Hepatocyte (in vitro differentiated cells): ENCODE measurements at places on chromosomes 2 and 18. TPM values are rescaled to one million over a fixed set of nuclear protein-coding genes. Genes with fewer than 3 reads are reported as not detected.
A peak's percentile ranks its signal among the peaks of the same experiment; 100 is the strongest.

GRCh38 chr2:230602562-230603230 lies 109.9 kb upstream of the CAB39 start:
- H3K27ac ChIP-seq: no peak overlapping the region
- H3K36me3 ChIP-seq: no peaks in the 10 kb centered on the region
- no peak for DNase-seq

- no peak for DNase-seq
- H3K4me1 ChIP-seq: no peaks in the 10 kb centered on the region
- H3K4me3 ChIP-seq: no peak overlapping the region
Measured at GRCh38 chr2:195390686-195391321, 266.2 kb upstream of the SLC39A10 start.

GRCh38 chr18:70469916-70470315 lies 181.1 kb downstream of the SOCS6 start:
- no peaks in the 10 kb centered on the region for H3K27me3 ChIP-seq
- H3K4me3 ChIP-seq: no peak overlapping the region
- H3K36me3 ChIP-seq: no peaks in the 10 kb centered on the region
- no peaks in the 10 kb centered on the region for H3K4me1 ChIP-seq
- no peak overlapping the region for H3K27ac ChIP-seq

DNA sequence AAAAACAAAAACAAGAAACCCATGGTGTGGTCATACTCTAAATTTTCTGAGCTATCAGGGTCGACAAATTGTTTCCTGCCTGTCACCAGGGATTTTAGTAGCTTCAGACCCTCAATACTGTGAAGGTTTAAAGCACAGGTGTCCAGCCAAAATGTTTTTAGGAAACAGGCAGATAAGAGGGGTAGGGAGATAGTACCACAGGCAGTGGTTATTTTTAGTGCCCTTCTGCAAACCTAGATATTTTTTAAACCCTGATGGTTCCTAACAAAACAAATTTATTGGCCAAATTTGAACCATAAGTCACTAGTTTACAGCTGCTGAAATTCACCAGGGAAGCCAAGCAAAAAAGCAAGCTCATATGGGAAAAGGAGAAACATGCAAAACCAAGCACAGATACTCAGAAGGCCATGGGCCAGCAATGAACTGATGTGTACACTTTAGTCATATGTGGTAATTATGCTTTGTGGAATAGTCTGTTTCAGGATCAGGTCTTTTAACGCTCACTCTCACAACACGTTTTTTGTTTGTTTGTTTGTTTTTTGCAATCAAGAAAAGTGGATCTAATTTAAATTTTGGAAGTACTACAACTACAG lies 156.8 kb upstream of the STK17B start:
- no peak overlapping the region for H3K27ac ChIP-seq
- no peaks in the 10 kb centered on the region for H3K4me1 ChIP-seq
- no peak overlapping the region for H3K4me3 ChIP-seq
- no peaks in the 10 kb centered on the region for H3K27me3 ChIP-seq

DNA sequence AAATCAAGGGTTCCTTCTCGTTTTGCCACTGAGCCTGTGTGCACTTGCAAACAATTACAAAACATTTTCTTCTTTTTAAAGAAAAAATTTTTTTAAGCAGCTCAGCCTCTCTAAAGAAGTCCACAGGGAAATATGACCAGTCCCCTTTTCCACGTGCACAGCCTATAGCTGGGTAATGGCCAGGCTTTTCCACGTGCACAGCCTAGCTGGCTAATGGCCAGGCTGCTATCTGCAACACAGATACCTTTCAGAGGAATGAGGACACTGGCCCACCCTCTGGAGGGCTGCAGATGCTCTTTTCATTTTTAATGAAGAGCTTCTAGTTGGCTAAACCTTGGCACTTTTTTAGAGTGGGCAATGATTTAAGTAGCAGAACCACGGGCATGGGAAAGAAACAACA lies 46.3 kb downstream of the ASB18 start:
- H3K27ac ChIP-seq: no peak overlapping the region
- H3K36me3 ChIP-seq: no peaks in the 10 kb centered on the region
- H3K4me3 ChIP-seq: no peak overlapping the region
- no peak for DNase-seq
- no peaks in the 10 kb centered on the region for H3K27me3 ChIP-seq

GRCh38 chr2:184598316-184599053 lies at the start of gene ZNF804A:
Gene ZNF804A, plus strand, starts transcription at chr2:184598529. Its CDS starts 431 bp downstream, at chr2:184598960.
- H3K27me3 ChIP-seq: peaks cover 34% of the 10 kb centered on the region
- H3K4me3 ChIP-seq: peak within 1 kb of the TSS; percentile 65
- H3K4me1 ChIP-seq: no peaks in the 10 kb centered on the region
- peak within 1 kb of the TSS; percentile 44 for H3K27ac ChIP-seq

GRCh38 chr2:222844323-222844722 lies 16.5 kb upstream of the ACSL3 start:
- no peak overlapping the region for H3K4me3 ChIP-seq
- H3K4me1 ChIP-seq: peaks cover 5% of the 10 kb centered on the region
- no peaks in the 10 kb centered on the region for H3K27me3 ChIP-seq
- no peaks in the 10 kb centered on the region for H3K36me3 ChIP-seq
- DNase-seq: no peak

- no peaks in the 10 kb centered on the region for H3K36me3 ChIP-seq
- no peak overlapping the region for H3K4me3 ChIP-seq
- H3K27me3 ChIP-seq: no peaks in the 10 kb centered on the region
Measured at GRCh38 chr18:30527226-30527625, 515.3 kb downstream of the DSC3 start.

- H3K27ac ChIP-seq: peak overlapping the region; percentile 64
- H3K36me3 ChIP-seq: no peaks in the 10 kb centered on the region
- no peak overlapping the region for H3K4me3 ChIP-seq
- no peak for DNase-seq
- H3K4me1 ChIP-seq: peaks cover 20% of the 10 kb centered on the region
Measured at GRCh38 chr2:37569986-37570679, 101.3 kb downstream of the CDC42EP3 start.

- H3K4me1 ChIP-seq: peaks cover 52% of the 10 kb centered on the region
- no peaks in the 10 kb centered on the region for H3K36me3 ChIP-seq
- H3K4me3 ChIP-seq: no peak overlapping the region
- H3K27ac ChIP-seq: no peak overlapping the region
- DNase-seq: no peak
Measured at GRCh38 chr2:227507963-227508362, 36.0 kb downstream of the AGFG1 start.

- H3K27ac ChIP-seq: peak overlapping the region; percentile 26
- H3K4me1 ChIP-seq: no peaks in the 10 kb centered on the region
- H3K27me3 ChIP-seq: no peaks in the 10 kb centered on the region
- H3K36me3 ChIP-seq: no peaks in the 10 kb centered on the region
- no peak overlapping the region for H3K4me3 ChIP-seq
Measured at GRCh38 chr2:216596980-216597509, 36.2 kb upstream of the IGFBP2 start.

DNA sequence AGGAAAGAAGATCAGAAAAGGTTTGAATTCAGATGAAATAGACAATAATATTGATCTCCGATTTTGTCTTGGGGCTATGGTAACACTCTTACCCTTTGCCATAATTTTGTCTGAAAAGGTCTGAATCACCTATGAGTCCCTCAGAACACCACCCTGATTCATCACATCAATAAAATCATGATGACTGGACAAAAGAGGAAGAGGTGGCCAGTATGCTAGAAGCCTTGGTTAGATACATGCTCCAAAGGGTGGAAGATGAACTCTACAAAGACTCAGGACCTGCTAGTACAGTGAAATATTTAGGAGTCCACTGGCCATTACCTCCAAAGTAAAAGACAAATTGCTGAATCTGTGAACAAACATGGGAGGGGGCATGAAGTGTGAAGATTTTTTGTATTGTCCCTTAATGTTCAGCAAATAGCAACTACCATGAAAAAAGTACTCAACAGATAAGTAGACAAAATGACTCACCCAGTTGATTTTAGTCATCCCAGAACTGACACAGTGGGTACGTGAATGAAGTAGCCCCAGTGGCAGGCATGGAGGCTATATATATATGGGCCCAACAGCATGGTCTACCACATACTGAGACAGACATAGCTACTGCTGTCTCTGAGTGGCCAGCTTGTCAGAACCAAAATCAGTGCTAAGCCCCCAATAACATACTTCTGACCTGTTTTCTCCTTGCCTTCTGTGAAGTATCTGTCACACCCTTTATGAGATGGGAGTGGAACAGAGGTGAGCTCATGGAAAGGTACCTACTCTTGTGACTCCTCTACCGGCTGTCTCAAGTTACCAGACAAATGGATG lies 36.5 kb upstream of the GLS start:
- H3K4me1 ChIP-seq: peaks cover 5% of the 10 kb centered on the region
- H3K4me3 ChIP-seq: no peak overlapping the region
- H3K36me3 ChIP-seq: no peaks in the 10 kb centered on the region

- no peaks in the 10 kb centered on the region for H3K27me3 ChIP-seq
- H3K36me3 ChIP-seq: no peaks in the 10 kb centered on the region
- H3K4me3 ChIP-seq: no peak overlapping the region
- H3K27ac ChIP-seq: no peak overlapping the region
Measured at GRCh38 chr18:28781616-28782362, 604.9 kb upstream of the CDH2 start.

DNA sequence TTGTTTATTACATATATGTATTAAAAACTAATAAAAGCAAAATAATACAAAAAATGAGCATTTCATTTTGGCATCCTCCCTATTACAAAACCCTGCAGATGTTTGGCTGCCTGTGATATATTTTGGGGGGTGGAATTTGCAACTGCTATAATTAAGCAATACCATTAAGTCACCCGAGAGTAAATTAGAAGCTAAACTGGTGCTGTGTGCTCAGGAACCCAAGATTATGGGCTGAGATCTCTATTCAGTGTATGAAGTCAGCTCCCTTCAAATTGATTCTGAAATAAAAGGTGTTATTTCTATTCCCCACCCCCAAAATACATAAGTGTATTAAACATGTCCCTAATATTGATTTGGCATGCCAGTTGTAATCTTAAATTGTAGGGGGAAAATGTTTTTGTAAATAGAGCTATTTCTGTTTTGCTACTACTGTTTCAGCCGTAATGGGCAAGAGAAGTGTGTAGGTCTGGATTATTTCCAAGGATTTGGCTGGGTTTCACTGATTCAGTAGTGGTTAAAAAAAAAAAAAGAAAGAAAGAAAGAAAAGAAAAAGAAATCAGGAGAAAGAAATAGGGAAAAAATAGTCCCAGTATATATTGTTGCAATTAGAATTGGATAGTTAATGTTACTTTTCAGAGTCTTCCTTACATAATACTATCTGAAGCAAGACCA lies 110.9 kb downstream of the SS18 start:
- no peak for DNase-seq
- H3K27me3 ChIP-seq: no peaks in the 10 kb centered on the region
- H3K4me1 ChIP-seq: no peaks in the 10 kb centered on the region
- H3K27ac ChIP-seq: no peak overlapping the region

- H3K36me3 ChIP-seq: no peaks in the 10 kb centered on the region
- DNase-seq: no peak
- no peak overlapping the region for H3K4me3 ChIP-seq
- no peaks in the 10 kb centered on the region for H3K27me3 ChIP-seq
- no peak overlapping the region for H3K27ac ChIP-seq
- no peaks in the 10 kb centered on the region for H3K4me1 ChIP-seq
Measured at GRCh38 chr18:6589923-6590322, 139.6 kb upstream of the ARHGAP28 start.

GRCh38 chr2:173740639-173741038 lies 224.5 kb downstream of the SP3 start:
- H3K36me3 ChIP-seq: no peaks in the 10 kb centered on the region
- H3K4me3 ChIP-seq: no peak overlapping the region
- H3K27ac ChIP-seq: no peak overlapping the region
- H3K27me3 ChIP-seq: no peaks in the 10 kb centered on the region
- no peak for DNase-seq
- no peaks in the 10 kb centered on the region for H3K4me1 ChIP-seq

GRCh38 chr2:159165048-159165447 lies 121.5 kb downstream of the WDSUB1 start:
- peak overlapping the region; percentile 34 for H3K27ac ChIP-seq
- no peaks in the 10 kb centered on the region for H3K27me3 ChIP-seq
- H3K36me3 ChIP-seq: no peaks in the 10 kb centered on the region
- no peak for DNase-seq

DNA sequence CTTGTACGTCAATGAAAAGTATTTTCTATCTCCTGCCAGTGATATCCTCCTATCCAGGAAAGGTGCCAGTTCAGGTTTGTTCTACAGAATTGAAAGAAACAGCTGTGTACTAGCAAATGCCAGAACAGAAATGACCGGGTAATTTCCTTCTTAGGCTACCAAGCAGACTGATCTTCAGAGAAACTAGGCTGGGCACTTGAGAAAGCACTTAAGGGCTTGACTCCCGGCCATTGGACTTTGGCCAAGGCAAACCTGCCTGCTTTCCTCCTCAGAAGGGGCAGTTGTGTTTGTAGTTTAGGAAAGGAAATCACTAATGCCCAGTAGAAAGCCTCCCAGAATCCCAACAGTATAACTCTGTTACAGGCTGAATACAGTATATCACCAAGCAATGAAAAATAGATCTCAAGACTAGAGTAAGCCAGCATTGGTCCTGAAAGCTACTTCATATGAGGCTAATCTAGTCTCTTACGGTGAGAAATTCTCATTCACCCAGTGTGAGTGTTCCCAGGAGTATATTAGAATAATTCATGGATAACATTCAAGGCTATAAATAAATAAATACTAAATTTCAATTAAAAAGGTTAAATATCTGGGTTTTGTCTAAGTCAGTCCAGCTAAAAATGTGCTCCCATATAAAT lies 43.0 kb upstream of the COL5A2 start:
- H3K4me1 ChIP-seq: peaks cover 10% of the 10 kb centered on the region
- no peak overlapping the region for H3K4me3 ChIP-seq

DNA sequence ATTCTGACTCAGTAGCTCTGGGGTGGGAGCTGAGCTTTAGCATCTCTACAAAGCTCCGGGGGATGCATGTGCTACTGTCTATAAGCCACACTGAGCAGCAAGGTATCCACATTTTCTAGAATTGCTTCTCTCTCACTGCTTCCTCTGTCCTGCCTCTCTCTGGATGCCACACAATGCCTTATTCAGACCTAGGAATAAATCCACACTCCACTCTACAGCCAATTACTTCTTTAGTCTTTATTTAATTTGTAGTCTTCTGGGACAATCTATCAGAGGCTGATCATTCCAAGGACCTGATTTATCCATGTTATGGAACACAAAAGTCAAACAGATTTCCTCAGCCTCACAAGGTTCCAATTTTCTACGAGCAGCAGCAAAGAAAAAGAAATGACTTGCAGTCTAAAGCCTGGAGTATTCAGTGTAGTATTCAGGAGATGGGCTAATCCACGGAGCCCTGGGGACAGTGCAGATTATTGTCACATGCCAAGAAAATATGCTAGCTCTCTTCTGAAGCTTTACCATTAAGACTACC lies 4.4 kb downstream of the BCL2 start:
- no peak for DNase-seq
- peaks cover 14% of the 10 kb centered on the region for H3K27me3 ChIP-seq
- H3K36me3 ChIP-seq: no peaks in the 10 kb centered on the region
- peaks cover 8% of the 10 kb centered on the region for H3K4me1 ChIP-seq
- H3K4me3 ChIP-seq: no peak overlapping the region

- H3K4me1 ChIP-seq: no peaks in the 10 kb centered on the region
- no peaks in the 10 kb centered on the region for H3K36me3 ChIP-seq
- DNase-seq: no peak
- no peak overlapping the region for H3K4me3 ChIP-seq
- no peak overlapping the region for H3K27ac ChIP-seq
- no peaks in the 10 kb centered on the region for H3K27me3 ChIP-seq
Measured at GRCh38 chr18:39037925-39038324, 1472.3 kb upstream of the CELF4 start.

The TTC21B gene
- 23.4 and 24.3 TPM in 2 replicates for total RNA-seq

The PFN4 gene
- total RNA-seq: 0.24 and 1.2 TPM in 2 replicates

The LOXHD1 gene
- total RNA-seq: not detected in 2 replicates

The SERPINB3 gene
- total RNA-seq: 0.17 TPM in 1 of 2 replicates, not detected in the other

The CD207 gene
- not detected in 2 replicates for total RNA-seq

The DSG4 gene
- 0.12 and 0.23 TPM in 2 replicates for total RNA-seq

The ANTXR1 gene
- total RNA-seq: 24.5 and 34.7 TPM in 2 replicates
